Kidney capillary endothelial cell (primary cell): ENCODE measurements at places on chromosomes 16 and 17.

DNA sequence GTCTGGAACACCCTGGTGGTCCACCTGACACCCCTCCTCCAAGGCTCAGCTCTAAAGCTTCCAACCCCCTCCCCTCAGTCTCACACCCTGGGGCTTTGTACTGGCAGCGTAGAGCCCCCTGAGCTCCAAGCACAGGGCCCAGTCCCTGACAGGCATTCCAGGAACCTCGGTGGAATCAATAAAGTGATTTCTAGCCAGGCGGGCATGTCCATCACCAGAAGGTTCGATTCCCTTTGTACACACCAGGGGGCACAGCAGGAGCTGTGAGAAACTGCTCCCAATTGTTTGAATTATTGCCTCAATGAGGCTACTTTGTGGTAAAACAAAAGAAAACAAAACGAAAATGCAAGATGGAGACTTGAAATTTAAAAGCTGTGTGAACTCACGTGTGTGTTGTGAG, 51.8 kb downstream of the SMPD3 start:
- peak; percentile 33 for DNase-seq

- DNase-seq: no peak
Measured at GRCh38 chr17:15343749-15344148, 2.4 kb upstream of the TEKT3 start.

DNA sequence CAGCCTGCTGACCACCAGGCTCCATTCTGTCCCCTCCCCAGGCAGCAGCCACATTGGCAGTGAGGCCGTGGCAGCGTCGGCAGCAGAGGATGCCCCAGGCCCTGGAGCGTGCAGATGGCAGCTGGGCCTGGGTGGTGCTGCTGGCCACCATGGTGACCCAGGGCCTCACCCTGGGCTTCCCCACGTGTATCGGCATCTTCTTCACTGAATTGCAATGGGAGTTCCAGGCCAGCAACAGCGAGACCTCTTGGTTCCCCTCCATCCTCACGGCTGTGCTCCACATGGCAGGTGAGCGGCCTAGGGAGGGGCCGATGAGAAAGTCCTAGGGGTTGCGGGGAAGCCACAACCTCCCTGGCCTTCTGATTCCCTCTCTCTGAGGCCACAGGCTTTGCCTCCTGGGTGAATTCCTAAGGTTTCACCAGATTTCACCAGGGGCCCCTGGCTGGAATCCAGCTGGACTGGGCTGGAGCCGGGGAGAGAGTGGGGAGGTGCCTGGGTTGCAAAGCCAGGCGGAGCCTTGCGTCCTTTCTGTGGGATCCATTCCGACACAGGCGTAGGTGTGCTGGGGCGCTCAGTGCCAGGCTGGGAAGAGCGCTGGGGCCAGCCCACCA, 5.9 kb downstream of the SLC16A5 start:
- DNase-seq: no peak

DNA sequence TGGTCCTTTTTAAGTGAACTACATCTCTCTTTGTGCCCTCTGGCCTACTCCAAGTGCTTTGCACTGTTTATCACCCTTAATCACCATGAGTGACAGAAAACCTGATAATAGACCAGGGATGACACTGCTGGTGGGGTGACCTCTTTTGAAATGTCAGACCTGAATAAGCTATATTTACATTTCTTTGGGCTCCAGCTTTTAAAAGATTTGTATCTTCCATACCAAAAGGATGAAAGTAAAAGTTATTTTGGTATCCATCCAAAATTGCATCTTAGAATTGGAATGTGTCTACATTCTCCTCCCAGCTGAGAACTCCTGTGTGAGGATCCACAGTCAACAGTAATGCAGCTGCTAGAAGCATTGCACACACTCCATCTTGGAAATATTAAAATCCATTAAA, 370.0 kb downstream of the CDH11 start:
- DNase-seq: no peak

DNA sequence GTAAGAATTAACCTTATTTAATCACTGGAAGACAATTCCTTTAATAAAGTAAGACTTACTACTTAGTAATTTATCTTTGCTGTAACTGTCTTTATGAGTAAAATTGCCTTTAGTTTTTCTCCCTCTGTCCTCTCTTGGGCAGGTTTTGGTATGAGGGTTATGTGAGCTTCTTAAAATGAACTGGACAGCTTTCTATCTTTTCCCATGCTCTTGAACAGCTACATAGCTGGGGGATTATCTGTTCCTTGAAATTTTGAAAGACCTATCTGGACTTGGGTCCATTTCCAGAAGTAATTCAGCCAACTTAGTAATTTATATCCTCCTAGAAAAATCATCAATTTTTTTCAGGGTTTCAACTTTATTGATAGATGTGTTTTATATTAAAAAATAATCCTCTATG, 3.6 kb upstream of the MYH1 start:
- DNase-seq: no peak

DNA sequence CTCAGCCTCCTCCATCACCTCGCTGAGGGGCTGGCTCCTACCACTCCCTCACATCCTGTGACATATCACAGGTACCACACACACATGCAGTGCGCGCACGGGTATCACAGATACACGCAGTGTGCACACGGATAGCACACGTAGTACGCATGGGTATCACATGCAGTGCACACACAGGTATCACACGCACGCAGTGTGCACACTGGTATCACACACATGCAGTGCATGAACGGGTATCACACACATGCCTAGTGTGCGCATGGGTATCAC, 30.1 kb downstream of the ACSF3 start:
- no peak for DNase-seq
